Bone marrow (tissue), 2 donors: ENCODE measurements at places on chromosomes 1 and 21.

- no peak for DNase-seq
Measured at GRCh38 chr21:33208534-33208933, 21.2 kb upstream of the IFNAR2 start.

DNA sequence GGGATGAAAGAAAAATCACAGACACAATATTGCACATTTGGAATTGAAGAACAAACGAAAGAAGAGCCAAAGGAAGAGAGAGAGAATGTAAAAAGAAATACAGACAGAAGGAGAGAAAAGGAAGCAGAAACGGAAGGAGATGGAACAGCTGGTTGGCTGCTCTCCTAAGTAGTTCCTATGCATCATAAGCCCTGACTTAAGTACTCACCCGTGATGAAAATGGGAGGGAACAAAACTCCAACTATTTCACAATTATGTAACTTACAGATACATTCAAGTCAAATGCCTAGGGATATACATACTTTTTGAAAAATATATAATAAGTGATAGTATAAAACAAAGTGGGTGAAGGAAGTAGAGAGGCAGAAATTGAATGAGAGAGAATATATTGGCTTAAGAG, 88.5 kb downstream of the TTLL7 start:
- no peak for DNase-seq

GRCh38 chr21:17428484-17428869, 84.4 kb upstream of the CXADR start:
- no peak for DNase-seq

DNA sequence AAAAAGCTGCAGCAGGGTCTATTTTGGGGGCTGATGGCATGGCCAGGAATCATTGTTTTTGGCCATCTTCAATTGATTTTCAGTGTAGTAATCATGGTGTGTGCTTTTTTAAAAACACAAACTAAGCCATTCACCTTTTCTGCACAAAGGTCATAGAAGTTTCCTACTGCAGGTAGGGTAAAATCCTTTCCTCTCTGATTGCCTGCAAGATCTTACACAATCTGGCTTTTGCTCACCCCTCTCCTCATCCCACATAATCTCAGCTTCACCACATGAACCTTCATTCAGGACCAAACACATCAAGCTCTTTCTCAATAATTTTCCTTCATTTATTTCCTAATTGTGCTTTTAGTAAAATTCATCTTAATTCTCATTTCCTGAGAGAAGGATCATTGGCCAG, 38.3 kb upstream of the GBP5 start:
- no peak for DNase-seq

DNA sequence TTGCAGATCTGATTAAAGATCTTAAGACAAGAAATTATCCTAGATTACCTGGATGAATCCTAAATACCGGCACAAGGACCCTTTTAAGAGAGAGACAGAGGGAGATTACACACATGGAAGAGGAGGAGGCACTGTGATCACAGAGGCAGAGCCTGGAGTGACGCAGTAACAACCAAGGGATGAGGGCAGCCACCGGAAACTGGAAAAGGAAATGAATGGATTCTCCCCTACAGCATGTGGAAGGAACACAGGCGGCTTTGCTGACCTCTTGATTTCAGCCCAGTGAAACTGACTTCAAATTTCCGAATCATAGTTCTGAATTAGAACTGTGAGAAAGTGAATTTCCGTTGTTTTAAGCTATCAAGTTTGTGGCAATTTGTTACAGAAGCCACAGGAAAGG, 50.2 kb upstream of the IVNS1ABP start:
- DNase-seq: no peak

DNA sequence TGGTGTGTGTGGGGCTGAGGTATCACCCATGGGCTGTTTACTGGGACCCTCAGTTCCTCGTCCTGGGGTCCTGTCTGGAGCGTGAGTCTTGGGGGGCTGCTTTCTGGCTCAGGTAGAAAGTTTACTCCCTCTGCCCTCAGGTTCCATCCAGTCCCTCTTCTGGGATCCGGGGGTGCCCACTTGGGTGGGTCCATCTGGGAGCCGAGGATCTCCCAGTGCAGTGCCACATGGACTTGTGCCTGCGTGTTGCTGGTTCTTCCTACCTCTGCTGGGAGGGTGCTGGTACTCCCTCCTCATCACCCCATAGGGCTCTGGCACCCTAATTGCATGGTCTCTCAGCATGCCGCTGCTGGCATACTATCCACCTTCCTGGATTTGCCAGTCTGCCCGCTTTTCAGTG, 14.0 kb downstream of the SNAP47 start:
- DNase-seq: no peak

- no peak for DNase-seq
Measured at GRCh38 chr1:43339584-43340232, 2.1 kb downstream of the MPL start.

DNA sequence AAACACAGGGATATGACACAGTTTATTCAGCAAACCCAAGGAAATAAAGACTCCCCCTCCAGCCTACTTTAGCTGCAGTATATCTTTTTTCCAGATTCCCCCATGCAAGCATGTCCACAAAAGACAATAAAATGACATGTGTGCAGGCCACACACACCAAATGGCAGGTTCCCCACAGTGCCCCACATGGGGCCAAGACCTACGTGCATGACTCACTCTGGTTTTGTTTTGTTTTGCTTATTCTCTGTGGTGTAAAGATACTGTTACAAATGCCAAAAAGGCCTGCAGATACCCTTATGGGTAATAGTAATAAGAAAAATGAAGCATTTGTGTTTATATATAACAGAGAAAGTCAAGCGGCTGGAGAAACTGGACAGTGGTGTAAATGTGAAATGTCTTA, 71.6 kb downstream of the RD3 start:
- DNase-seq: no peak

DNA sequence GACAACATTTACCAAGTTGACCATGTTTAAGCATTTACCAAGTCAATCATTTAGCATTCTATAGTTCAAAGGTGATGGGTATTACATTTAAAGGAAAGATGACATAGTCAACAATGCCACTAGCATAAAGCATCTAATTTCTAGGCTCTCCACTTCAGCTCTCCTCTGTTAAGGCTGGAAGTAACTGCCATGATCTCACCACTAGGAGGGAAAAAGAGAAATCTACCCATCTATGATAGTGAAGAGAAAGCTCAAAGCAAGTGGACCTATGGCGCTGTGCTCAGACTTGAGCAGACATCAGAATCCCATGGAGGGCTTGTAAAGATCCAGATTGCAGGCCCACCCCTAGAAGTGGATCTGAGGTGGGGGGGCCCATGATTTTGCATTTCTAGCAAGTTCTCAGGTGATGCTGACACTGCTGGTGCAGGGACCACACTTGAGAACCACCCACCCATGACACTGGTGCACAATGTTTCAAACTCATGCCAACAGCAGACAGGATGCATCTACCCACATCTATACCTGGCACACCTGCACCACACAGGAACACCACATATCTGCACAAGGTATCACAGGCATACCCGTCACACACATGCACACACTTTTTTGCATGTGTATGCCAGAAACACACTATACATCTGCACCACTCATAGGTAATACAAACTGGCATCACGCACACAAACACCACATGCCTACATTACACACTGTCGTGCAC, 392.9 kb upstream of the RUNX1 start:
- no peak for DNase-seq

GRCh38 chr1:18305182-18305795, 175.4 kb upstream of the KLHDC7A start:
- no peak for DNase-seq

DNA sequence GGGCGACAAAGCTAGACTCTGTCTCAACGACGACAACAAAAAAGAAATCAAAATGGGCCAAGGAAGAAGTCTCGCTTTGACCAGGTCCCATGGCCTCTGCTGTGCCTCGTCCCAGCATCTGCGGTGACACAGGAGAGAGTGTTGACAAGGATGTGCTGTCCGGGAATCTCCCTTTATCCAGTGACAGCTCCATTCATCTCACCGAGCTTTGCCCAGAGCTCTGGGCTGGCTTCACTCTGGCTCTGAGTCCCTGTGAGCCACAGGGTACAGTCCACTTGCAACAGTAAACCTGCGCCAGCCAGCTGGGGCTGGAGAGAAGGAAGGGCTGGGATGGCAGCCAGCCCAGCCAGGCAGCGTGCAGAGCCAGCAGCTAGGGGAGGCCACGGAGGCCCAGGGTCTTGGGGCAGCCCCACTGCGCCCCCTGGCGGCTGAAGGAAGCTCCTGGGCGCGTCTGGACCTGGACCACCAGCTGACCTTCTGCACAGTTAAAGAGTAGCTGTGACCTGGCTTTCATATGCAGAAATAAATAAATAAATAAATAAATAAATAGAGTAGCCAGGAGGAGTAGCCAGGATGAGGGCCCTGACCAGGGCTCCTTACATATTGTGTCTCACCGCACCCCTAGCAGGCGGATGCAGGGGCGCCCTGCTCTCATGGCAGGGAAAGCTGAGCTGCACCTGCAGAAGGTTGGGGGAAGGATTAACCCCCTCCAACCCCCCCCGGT, 29.7 kb downstream of the ENO1 start:
- peak; percentile 26 for DNase-seq

DNA sequence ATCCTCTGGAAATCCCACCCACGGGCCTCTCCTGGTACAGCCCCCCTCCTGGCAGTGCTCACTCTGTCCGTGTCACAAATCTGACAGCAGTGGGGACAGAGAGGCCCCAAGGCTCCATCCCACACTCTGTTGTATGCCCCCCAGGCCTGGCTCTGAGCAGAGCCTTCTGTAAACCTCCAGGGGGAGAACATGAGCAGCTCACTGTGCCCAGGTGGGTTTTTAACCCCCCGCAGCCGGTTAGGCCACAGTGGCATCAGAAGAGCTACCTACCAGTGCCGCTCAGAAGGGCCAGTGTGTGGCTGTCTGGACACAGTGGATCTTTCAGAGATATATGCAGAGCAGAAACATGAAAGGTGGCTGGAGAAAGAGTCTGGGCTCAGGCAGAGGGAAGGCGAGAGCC, 12.0 kb upstream of the GPR153 start:
- no peak for DNase-seq

- DNase-seq: no peak
Measured at GRCh38 chr1:235279694-235280093, 48.3 kb downstream of the ARID4B start.

DNA sequence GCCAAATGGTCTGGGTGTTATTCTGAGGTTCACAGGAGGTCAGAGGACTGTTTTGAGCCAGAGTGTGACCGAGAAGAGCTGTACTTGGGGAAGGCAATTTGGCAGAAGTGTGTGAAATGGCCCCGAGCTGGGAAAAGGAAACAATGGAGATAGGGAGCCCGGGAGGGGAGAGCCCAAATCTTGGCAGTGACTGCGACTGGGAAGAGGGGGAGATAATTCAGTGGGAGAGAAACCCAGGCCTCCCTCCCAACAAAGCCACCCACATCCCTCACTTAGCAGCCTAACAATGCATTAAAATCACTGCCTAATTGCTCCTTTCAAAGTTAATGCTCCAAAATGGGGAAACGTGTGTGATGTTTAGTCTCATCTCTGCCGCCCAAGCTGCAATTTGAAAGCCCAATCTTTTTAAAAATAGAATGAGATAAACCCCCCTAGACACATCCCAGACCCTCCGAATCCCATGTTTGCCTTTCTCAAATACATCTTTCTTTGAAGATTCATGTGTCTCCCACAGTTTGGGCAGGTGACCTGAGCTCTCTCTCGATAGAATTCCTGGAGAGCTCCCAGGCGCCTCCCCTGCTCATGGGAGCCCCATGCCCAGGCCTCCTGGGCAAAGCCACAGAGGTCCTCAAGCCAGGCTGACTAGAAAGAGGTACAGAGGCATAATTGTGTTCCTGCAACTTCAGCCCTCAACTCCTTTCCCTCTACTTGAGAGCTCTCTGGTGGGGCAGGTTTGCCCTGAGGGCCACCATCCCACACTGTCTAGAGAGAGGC, 17.3 kb downstream of the LRRC52 start:
- no peak for DNase-seq

- DNase-seq: no peak
Measured at GRCh38 chr1:114512595-114513280, 1.7 kb upstream of the TRIM33 start.

DNA sequence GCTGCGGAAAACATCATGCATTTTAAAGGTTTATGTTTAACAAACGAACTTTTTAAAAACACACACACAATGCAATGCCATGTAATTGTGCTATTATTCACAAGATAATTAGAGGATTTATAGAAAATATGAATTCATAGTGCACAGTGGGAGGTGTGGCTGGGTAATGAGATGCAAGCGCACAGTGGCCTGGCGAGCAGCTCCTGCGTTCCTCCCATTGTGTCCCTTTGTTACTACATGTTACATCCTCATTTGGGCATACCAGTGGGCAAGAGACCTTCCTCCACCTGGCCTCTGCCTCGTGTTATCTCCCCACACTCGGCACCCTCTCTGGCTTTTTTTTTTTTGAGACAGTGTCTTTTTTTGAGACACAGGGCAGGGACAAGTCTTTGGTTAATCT, 30.0 kb upstream of the TENT5B start:
- no peak for DNase-seq

- DNase-seq: no peak
Measured at GRCh38 chr21:42640486-42640885, 12.9 kb upstream of the PDE9A start.

DNA sequence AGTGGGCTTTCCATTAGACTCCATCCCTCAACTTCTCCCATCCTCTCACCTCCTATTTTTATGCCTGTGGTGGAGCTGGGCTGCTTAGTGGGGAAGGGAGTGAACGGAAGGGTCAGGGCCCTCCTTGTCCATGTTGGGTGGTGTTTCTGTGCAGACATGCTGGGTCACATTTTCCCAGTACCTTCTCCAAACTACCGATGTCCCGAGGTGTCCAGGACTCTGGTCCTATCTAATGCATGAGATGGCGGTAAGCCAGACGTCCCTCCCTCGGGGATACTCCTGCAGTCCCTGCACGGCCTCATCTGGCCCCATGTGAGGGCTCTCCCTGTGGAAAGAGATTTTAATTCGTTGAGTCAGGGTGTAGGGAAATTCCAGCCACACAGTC, 61.0 kb downstream of the OBSCN start:
- DNase-seq: no peak

- no peak for DNase-seq
Measured at GRCh38 chr21:35139382-35139715, 90.2 kb upstream of the RUNX1 start.

- DNase-seq: no peak
Measured at GRCh38 chr1:168473126-168473525, 70.7 kb downstream of the XCL2 start.

DNA sequence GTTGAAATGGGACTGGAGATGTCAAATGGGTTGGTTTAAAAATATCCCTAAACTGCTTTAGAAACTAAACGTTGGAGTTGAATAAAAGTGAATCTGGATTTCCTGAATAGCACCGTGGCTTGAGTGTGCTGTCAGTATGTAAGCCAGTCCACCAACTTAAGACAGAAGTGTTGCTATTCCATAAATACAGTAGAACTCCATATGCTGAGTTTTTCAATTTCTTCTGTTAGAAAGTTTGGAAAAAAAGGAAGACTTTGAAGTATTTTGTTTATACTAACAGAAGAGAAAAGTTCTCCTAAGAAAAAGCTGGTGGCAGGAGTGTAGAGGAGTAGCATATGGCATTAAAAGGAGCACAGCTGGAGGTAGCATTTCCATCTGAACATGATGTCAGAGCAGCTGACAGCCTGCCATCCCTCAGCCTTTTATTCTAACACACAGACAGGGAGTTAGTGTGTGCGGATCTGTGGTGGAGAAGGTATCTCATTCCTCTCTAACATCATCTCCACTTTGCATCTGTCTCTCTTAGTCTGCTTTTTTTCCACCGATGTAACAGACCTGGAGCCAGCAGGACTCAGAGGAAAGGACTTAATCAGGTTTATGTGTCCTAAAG, at the start of gene ZBTB18:
TSS of gene ZBTB18 (plus strand) at position 449 of the 610 bp plus-strand sequence. CDS start at position 598, 149 bp downstream.
- DNase-seq: no peak

- DNase-seq: no peak
Measured at GRCh38 chr1:188220051-188220450, 1391.3 kb downstream of the PLA2G4A start.
